HTR-8/SVneo (cell line): ENCODE measurements at places on chromosomes 1 and 21.

DNA sequence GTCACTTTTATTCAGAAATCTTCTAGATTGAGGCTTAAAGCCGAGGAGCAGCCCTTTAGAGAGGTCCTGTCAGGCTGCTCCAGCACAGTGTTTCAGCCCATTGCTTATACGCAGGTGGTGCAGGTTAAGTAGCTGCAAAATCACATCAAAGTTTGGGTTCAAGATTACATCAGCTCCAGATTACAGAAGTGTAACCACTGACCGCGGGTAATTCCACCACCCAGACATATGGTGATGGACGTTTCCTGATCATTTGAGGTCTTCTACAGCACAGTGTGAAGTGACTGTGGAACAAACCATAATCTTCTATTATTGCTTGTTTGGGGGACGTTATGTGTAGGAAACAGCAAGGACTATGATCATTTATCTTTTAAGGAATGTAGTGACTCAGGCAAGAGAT lies 11.8 kb downstream of the C1orf115 start:
- no peak for DNase-seq

GRCh38 chr1:110618668-110619067 lies 12.5 kb upstream of the KCNA2 start:
- no peak for DNase-seq

GRCh38 chr1:72357411-72357810 lies 75.1 kb upstream of the NEGR1 start:
- DNase-seq = no peak

GRCh38 chr1:204146309-204146708 lies 5.5 kb downstream of the ETNK2 start:
- DNase-seq = no peak

DNA sequence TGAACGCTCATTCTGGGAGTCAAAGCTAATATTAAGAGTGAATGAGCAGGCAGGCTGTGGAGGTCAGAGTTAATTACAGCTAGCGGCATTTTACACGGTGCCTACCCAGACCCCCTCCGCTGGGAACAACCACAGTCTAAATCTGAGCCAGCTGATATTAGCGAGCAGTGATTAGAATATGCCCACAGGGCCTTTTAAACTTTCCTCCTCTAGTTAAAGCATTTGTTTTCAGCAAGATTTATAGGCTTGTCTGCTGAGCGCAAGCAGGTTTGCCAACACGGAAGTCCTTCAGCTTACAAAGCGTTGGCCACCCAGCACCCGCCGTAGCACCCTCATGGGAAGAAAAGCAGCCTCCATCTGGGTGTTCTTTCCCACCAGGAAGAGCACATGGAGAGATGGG lies 72.1 kb downstream of the LMX1A start:
- DNase-seq = no peak

GRCh38 chr1:15100121-15100879 lies 53.2 kb upstream of the TMEM51 start:
- DNase-seq = peak; percentile 55

GRCh38 chr1:181208967-181209366 lies 120.5 kb downstream of the IER5 start:
- no peak for DNase-seq

DNA sequence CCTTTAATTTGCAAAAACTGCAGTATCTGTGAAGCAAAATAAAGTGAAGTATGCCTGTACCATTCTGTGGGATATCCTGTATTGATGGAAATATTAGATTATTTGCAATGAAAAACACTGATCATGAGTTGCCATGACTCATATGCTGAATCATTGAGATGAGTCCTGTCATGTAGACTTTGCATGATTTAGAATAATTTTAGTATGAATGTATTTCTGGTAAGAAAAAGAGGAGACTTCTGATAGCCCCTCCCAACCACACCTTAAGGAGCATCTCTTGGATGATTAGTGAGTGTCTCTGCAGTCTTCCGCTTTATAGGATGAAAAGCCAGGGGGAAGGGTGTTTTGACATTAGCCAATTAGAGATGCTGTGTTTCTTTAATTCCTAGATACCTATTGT lies 55.2 kb upstream of the PTGS2 start:
- no peak for DNase-seq

GRCh38 chr1:60575326-60575977 lies 501.9 kb upstream of the C1orf87 start:
- no peak for DNase-seq

- DNase-seq = no peak
Measured at GRCh38 chr1:228100822-228101613, 2.1 kb downstream of the C1orf35 start.

- no peak for DNase-seq
Measured at GRCh38 chr1:87410776-87411480, 82.2 kb downstream of the LMO4 start.

DNA sequence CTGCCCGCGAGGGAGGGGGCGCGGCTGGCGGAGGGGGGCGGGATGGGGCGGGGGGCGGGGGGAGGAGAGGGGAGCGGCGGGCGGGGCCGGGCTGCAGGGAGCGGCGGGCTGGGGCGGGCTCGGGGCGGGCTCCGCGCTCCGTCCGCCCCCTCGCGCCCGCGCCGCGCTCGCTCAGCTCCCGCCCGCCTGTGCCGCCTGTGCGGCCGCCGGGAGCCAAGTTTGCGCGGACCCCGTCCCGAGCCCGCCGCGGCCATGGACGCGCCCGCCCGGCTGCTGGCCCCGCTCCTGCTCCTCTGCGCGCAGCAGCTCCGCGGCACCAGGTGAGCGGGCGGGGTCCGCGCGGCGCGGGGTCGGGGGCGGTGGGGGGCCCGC lies at the start of gene GABRD:
GABRD (plus strand) TSS at position 174 of the 372 bp plus-strand sequence; CDS start at position 253, 79 bp downstream.
- DNase-seq = peak; percentile 45

- DNase-seq = no peak
Measured at GRCh38 chr1:29630756-29631155, 394.4 kb downstream of the PTPRU start.

GRCh38 chr1:223011505-223011856 lies 131.6 kb downstream of the TLR5 start:
- no peak for DNase-seq

- DNase-seq = no peak
Measured at GRCh38 chr1:65525266-65526048, 105.0 kb downstream of the LEPR start.

DNA sequence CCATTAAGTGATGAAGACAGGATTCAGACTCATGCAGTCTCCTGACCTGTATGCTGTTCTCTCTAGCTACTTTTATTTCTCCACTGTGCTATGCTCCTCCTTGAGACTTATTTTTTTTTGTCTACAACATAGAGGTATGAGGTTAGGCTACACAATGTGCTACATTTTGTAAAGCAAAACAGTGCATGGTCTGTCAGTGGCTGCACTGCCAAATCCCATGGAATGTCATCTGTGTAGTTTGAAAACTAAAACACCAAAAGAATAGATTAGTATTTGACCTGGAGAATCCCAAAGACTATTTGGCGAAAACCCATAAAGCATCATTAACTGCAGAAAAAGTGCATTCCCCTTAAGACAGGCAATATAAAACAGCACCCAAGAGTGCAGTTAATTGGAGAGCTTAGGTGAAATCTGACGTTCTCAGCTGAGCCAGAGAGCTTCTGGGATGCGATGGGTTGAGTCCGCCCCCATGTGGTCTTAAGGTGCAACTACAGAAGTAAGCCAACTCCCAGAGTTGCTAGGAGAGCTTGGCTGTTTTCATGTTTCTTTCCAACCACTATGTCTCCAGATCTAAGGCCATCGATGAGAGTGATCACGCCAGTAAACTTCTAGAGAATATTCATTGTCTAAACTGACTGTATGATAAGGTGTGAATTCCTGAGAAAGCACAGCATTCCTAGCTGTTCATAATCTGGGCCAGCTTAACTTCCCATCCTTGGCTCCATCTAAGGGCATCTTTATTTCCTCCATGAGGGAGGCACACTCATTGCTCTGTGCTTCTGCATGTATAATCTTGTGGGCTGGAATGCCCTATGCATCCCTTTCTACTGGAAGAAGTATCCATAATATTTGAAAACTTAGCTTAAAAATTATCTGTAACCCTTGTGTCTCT lies 20.7 kb upstream of the CYP2J2 start:
- peak; percentile 34 for DNase-seq

- DNase-seq = no peak
Measured at GRCh38 chr1:89286549-89287180, 14.0 kb upstream of the GBP5 start.

- DNase-seq = no peak
Measured at GRCh38 chr1:40133839-40134238, 27.3 kb upstream of the RLF start.

DNA sequence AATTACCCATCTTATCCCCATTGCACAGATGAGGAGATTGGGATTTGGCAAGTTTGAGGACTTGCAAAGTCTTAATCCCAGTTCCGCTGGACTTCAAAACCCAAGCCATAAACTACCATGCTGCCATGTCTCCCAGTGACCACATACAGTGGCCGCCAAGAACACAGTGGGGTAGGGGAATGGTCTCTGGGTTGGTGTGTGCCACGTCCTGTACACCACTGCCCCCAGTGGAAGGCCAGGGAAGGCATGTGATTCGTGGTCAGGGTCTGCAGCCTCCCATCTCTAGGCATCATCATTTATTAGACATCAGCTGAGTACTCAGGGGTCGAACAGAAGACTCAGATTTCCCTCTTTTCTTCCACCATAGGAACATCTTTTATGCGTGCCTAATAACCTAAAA lies 76.0 kb downstream of the MAN1C1 start:
- DNase-seq = no peak

- DNase-seq = peak; percentile 11
Measured at GRCh38 chr21:31142600-31142999, 104.3 kb upstream of the KRTAP19-8 start.

- DNase-seq = no peak
Measured at GRCh38 chr1:116178837-116179236, 67.6 kb downstream of the MAB21L3 start.

- no peak for DNase-seq
Measured at GRCh38 chr1:115343200-115343737, 5.2 kb upstream of the NGF start.

DNA sequence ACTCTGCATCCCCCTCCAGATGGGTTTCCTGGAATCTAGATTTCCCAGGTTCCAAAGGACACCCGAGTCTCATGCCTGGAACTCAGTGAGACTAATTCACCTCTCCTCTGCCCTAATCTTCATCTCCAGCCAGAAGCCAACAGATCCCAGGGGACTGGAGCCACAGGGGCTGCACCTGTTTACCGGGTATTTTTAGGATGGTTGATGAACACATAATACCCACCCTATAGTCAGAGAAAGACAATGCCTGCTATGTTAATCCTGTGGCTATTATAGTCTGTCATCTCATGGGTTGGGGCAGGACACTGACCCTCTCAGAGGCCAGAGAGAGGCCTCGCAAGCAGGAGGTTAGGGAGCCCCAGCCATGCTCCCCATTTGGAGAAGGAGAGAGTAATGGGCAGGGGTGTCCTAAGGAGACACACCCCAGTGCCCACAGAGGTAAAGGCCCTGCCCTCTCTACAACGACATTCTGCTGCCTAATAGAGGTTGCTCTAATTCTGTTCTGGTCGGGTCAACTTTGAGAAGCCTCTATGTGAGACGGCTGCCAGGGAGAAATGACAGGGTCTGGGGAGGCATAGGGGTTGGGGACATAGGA lies 1.0 kb upstream of the TNNI1 start:
- no peak for DNase-seq

- no peak for DNase-seq
Measured at GRCh38 chr1:48089356-48089891, 92.2 kb upstream of the TRABD2B start.

DNA sequence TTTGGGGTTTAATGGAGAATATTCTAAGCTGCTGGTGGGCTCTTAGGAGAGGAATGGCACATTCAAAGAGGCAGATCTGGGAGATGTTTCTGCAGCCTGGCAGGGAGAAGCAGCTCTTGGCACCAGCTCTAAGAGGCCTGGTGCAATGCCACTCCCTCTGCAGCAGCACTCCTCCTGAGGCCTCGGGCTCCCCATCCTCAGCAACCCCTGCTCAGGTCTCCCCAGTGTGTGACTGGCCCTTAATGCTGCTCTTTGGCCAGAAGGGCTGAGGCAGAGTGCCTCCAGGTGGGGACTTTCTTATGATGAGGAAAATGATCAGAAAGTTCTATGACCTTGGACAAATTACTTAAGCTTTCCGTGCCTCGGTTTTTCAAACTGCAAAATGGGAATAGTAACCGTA lies 55.5 kb downstream of the MAB21L3 start:
- no peak for DNase-seq
